ENCODE measurements at places on chromosomes 1 and 21. TPM values are rescaled to one million over a fixed set of nuclear protein-coding genes. Genes with fewer than 3 reads are reported as not detected.

GPR25 gene
- total RNA-seq = not detected

HSD11B1 gene
- 5.2 TPM for total RNA-seq

ADAMTS4 gene
- 2.7 TPM for total RNA-seq

TCHH gene
- not detected for total RNA-seq

IVNS1ABP gene
- total RNA-seq = 201 TPM

OR2L8 gene
- 0.45 TPM for total RNA-seq

NTNG1 gene
- total RNA-seq = 0.25 TPM

MROH7 gene
- 0.53 TPM for total RNA-seq

DNA sequence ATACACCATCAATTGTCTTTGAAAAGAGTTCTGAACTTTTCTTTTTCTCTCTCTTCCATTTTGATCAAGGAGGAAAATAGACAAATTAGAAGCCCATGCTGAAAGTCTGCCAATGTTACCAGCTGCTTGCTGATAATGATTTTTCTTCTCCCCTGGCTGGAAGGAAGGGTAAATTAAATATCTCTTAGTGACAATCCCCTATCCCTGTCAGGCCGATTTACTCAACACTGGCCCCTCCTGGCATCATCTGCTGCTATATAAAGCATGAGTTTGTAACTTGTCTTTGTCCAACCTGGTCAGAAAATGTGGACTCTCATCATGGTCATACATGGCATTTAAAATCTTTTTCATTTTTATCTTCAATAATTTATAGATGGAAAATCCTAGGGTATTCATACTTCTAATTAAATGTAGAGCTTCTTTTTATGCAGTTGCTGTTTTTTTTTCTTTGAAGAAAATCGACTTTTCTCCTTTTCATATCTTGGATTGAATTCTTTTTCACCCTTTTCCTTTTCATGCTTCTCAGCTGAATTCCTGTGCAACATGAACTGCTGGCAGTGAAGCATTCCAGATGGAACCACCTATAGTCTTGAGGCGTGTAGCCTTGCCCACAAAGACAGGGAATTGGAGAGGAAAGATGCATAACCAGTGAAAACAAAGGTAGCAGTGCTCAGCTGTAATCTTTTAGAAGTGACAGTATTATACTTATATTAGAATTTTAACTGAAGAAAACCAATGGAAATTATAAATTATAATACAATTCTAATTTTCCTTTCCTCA is 214.7 kb upstream of the PTGFR start:
- DNase-seq = no peak

- DNase-seq = no peak
Observed at GRCh38 chr1:41399145-41399795, 38.0 kb downstream of the FOXO6 start.

DNA sequence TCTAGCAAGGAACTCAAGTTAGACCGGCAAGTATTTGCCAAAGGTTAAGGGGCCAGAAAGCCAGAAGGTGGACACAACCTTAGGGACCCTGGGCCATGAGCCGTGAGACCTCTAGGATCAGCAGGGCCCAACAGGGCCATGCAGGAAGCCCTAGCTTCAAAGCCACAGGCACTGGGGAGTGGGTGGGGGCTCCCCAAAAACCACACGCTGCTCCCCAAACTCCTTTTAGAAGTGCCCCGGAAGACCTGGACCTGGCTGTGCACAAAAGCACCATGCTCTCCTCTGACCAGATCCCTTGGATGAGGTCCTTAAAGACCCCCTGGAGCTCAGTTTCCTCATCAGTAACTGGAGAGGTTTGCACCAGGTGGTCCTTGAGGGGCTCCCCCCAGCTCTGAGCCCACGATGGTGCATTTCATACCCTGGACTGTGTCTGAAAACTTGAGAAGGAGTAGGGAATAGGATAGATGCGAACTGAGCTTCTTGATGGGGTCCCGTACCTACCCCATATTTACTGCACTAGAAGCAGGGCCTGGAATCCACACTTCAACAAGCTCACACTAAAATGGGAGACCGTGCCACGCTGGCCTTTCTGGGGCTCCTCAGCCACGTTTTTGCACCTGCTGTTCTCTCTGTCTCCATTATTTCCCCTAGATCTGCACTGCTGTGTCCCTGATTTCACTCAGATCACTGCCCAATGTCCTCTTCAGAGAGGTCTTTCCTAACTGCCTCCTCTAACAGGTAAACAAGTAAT is 40.6 kb upstream of the LBR start:
- DNase-seq = no peak

DNA sequence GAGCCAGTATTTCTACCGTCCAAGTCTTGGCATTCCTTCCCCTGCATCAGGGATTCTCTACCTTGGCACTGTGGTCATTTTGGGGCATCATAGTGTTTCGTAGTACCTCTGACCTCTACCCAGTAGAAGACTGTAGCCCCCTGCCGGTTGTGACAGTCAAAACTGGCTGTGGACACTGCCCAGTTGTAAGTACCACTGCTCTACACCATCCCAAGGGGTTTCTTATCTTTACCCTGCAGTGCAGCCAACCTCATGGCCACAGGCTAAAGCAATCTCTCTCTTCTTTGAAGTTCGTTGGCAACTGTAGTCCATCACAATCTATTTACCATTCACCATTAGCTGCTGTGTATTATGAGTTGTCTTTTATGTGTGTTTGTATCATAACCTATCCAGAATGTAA is 29.3 kb upstream of the ERO1B start:
- DNase-seq = no peak

DNA sequence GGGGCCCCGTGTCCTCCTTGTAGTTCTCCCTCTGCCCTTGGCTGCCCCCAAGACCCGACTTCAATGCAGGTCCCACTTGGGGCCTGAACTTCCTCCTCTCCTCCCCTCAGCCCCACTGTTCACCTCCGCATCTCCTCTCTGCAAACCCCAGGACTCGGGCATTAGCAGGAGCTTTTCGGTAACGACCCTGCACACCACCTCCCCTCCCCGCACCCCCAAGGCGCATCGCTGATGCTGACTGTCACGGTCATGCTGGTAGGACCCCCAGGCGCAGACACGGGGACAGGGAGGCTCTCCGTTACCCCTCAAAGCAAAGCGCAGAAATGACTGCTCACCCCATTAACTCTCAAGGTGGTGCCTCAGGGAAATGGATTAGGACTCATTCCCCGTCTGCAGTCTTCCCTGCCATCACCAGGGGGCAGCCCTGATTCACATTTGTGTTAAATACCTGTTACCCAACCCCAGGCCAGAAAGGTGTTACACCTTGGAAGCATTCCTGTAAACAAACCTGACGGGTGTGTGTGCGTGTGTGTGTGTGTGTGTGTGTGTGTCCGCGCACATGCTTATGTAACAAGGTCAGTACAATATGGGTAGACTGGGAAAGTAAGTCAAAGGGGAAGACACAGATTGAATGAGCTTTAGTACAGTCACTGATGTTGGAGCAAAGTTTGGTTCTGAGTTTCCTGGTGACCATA is 6.4 kb upstream of the GUCA2B start:
- DNase-seq = no peak

DNA sequence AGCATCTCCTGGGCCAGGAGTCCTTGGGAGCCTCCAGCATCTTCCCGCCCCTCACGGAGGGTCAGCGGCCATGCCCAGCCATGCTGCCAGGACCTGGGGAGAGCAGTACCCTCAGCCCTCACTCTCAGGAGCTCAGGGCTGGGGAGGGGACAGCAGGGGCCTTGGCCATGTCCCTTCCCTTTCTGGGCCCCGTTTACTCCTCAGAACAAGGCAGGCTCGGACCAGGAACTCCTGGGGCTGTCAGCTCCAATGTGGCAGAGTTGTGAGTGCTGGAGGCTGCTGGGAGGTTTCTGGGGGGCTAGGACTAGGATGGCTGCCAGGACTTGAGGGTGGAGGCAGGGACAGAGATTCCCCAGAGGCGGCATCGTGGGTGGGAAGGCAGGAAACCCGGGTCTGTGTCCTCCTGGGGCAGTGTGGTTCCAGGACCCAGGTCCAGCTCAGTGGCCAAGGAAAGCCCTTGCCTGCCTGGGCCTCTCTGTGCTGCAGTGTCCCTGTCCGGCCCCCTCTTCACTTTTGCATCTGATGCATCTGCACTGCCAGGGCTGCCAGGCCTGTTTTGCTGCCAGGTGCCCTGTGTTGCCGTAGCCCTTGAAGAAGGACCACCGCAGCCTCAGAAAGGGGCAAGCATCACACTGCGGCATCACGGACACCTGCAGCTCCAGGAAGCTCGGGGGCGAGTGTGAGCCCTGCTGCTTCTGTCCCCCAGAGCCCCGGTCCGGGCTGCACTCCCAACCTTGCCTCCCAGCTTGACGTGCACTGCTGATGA is 223.9 kb downstream of the CAMTA1 start:
- DNase-seq = no peak

GRCh38 chr1:109170035-109170764 is 43.5 kb upstream of the SARS1 start:
- no peak for DNase-seq

DNA sequence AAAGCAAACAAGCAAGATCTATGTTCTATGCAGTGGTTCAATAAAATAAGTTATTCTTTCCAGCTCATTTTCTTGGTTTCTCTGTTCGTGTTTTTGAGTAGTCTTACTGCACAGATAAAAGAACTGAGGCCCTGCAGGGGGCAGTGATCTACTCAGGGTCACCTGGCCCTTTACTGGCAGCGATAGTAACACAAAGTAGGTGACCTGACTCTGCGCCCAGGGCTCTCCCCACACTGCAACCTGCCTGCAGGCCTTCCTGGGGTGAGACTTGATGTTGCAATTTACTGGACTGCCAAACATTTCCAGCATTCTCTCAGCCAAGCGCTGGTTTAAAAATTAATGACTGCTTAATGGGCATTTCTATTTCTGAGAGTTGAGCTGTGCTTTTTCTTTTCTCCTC is 110.3 kb downstream of the HUNK start:
- no peak for DNase-seq

- no peak for DNase-seq
Observed at GRCh38 chr21:44842087-44842486, 24.2 kb upstream of the SUMO3 start.

- no peak for DNase-seq
Observed at GRCh38 chr1:159266832-159267231, 35.3 kb upstream of the FCER1A start.

DNA sequence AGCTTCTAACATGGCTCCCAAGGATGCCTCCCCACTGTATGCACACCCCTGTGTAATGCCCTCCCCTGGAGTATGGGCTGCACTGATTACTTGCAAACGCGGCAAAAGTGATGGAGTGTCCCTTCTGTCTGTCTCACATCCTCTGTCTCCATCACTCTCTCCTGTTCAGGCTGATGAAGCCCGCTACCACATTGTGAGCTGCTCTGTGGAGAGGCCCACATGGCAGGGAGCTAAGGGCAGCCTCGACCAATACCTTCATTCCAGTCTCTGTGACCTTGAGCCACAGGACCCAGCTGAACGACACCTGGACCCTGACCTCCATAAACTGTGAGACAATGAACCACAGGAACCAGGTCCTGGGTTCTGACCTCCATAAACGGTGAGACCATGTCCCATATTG is 154.1 kb upstream of the ETV3 start:
- no peak for DNase-seq

GRCh38 chr1:40917995-40918711 is 56.0 kb upstream of the CITED4 start:
- DNase-seq = no peak

DNA sequence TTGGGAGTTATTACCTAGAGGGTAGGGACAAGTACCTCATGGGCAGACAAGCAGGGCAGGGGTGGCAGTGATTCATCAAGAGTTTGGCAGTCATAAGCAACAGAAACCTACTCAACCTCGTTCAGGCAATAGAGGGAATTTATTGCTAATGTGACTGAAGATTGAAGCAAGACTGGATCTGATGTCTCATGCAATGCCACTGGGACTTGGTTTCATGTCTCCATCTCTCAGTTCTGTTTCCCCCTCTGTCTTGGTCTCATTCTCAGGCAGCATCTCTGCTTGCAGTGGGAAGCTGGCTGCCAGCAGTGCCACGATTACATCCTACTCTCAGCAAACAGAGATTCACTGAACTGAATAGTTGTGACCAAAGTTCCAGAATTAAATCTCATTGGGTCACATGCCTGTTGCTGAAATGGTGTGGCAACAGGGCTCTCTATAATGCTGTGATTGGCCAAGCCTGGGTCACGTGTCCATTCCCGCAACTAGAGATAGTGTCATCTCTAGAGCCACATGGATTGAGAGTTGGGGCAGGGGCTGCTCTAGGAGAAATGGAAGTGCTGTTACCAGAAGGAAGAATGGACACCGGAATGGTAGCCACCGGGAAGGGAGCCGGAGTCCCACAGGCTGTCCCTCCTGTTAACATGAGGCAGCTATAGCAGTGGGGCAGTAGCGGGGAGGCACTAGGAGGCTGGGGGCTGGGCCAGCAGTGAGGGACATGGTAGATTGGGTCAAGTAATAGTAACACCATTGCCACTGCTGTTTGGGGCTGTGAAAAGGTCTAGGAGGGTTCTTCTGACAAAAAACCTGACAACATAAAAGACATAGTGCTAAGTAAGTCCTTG is 3.9 kb upstream of the CDC42 start:
- DNase-seq = peak; percentile 38

- no peak for DNase-seq
Observed at GRCh38 chr1:35708441-35708921, 10.2 kb downstream of the C1orf216 start.

- peak; percentile 46 for DNase-seq
Observed at GRCh38 chr1:25622531-25622930, 5.9 kb downstream of the MAN1C1 start.

DNA sequence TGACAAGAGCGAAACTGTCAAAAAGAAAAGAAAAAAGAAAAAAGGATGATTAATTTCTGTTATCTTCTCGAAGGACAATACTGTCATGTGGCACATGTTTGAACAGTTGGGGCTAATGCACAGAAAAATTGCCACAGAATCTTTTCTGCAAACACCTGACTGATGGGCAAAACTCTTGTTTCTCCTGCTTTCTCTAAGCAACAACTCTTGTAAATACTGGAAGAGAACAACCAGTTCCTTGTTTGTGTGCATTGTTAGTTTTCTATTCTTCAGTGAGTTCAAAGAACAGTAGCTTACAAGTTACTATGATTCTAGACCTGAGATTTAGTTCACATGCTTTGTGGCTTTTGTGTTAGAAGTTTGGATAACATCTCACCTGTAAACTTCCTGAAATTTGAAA is 60.7 kb downstream of the CDC14A start:
- no peak for DNase-seq

DNA sequence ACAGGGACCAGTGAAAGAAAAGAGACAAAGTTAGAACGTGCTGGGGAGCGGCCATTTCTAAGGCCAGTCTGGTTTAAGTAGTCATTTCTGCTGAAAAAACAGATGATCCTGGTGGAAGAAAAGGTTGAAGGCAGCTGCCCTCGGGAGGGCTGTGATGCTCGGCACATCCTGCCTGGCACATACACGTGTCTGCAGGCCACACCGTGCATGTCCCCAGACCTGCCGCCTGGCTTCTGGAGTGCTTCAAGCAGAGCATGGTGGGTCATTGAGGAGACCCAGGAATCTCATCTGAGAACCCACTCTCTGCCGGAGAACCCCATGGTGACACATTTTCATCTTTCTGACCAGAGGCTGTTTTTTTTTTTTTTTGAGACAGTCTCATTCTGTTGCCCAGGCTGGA is 32.4 kb downstream of the IFNAR1 start:
- DNase-seq = no peak

GRCh38 chr1:19533626-19534025 is 48.3 kb upstream of the CAPZB start:
- no peak for DNase-seq

GRCh38 chr1:110393286-110393685 is 2.5 kb upstream of the SLC16A4 start:
- DNase-seq = no peak

GRCh38 chr1:44368471-44369151 is 13.6 kb upstream of the ERI3 start:
- DNase-seq = no peak

- DNase-seq = no peak
Observed at GRCh38 chr1:228299901-228300300, 92.1 kb downstream of the OBSCN start.
